Right forelimb (tissue), 1 donor: ENCODE measurements at places on chromosomes 6 and 20.

DNA sequence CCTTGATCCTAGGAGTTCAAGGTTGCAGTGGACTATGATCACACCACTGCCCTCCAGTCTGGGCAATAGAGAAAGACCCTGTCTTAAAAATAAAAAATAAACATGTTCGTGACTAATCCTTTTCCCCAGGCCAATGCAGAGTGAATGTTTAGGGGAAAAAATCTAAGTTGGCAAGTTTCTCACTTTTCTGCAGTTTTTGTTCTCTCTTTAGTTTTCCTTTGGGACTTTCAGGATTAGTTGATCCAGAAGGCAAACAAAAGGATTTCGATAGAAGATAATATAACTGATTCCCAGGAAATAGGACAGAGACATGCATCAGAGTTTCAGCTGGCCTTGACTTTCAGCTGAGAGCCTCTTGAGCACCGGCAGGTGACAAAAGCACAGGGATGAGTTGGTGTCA is 53.3 kb downstream of the SOD2 start:
- DNase-seq = no peak

- no peak for DNase-seq
Observed at GRCh38 chr6:80550748-80551147, 444.3 kb downstream of the BCKDHB start.

DNA sequence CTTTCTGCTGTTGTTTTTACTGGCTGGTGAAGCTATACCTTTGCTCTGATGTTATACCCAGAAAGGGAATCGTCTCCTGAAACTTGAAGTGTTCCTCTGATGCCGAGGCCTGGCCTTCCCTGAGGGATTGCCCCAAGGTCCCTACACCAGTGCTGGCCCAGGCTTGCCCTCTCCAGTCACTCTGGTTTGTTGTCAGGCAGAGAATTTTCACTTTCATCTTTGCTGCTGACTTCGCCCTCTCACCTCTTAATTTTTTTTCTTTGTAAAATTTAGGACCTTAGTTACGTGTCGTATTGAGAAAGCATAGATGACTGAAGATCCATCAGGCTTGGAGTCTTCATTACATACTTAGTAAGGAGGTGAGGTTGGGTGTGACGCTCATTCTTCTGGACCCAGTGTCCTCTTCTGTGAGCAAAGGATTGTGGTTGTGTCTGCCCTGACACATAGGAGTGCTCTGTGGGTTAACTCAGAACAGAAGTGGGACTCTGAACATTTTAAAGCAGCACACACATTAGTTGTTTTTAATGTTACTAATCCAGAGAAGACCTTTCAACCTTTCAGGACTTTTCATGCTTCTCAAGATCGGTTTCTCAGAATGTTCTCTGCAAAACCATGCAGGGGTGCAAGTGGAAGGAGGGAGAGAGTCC is 45.4 kb downstream of the TULP4 start:
- no peak for DNase-seq

DNA sequence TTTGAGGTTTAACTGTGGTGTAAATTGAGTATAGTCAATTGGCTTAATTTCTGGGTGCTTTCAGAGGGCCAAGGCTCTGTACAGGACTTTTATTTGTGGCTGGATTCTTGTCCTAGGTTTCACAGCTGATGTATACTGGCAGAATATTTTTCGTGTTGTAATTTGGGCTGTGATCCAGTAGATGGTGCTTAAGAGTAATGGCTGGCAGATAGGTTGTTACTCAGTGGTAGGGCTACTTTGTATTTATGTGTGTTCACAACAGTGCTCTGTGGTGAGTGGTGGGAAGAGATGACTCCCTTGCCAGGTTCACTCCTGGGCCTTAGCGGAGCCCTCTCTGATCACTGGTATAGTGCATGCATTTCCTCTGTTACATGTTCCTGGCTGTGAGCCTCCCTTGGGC is 34.5 kb upstream of the FERMT1 start:
- no peak for DNase-seq

DNA sequence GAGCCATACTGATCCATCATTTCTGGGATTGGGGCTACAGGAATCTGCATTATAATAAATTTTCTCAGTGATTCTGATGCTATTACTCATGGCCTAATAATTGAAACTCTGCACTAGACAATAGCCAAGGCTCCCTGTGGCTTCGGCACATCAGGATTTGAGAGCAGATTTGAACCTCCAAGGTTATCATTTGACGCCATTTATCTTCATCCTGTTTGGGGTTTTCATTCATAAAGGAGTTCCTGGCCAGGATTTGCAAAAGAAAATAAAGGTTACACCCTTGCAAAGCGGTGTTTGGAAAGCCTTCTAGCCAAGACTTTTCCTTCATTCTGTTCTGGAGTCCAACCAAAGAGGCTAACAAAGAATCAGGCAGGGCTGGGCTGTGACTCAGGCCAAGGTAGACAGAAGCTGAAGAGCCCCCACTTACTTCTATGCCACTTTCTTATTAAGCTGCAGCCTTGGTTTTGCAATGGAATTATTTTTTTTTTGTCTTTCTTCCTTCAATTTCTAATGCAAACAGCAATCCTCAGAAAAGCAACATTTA is 330.1 kb downstream of the DHX35 start:
- DNase-seq = no peak

DNA sequence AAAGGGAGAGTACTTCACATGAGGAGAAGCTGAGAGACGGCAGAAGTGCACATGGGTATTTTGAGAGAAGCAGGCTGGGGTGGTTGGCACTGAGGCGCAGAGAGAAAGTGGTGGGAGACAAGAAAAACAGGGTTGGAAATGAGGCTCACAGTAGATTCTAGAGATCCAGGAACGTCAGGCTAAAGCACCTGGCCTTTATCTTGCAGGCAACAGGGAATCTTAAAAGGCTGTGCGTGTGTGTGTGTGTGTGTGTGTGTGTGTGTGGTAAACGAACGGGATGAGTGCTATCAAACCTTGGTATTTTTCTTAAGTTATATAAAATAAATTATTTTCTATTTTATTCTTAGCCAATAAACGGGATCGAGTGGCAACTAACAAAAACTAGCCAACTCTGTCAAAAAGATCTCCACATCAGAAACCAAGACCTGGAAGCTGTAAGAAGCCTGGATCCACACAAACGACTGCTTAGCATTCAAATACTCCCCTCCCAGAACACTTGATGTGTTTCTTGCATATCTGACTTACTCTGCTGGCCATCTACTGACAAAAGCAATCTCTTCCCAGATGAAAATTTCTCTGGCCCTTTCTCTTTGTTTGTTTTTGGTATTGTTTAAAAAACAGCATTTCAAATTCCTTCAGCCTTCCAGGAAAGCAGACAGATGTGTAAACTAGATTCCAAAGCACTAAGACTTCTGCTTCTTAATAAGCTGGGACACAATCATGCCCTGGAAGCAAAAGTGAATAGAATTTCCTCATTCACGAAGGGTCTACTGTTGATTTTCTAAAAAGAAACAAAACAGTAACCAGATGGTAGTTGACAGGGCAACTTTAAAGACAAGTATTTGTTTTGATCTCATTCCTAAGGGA is 44.8 kb upstream of the FABP7 start:
- DNase-seq = no peak

GRCh38 chr6:136424901-136425300 is 125.3 kb downstream of the MAP7 start:
- DNase-seq = no peak

GRCh38 chr6:3306848-3307247 is 48.1 kb downstream of the PSMG4 start:
- DNase-seq = peak; percentile 43

DNA sequence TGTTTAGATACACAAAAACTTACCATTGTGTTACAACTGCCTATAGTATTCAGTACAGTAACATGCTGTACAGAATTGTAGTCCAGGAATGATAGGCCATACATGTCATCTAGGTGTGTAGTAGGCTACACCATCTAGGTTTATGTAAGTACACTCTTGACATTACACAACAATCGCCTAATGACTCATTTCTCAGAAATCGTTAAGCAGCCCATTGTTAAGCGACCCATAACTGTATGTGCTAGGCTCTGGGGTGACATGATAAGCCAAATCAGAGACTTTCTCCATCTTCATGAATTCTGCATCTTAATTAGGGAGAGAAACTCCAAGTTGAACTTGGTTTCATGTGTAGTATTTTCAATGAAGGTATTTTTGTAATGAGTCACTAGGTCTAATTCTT is 17.2 kb downstream of the STK35 start:
- no peak for DNase-seq

DNA sequence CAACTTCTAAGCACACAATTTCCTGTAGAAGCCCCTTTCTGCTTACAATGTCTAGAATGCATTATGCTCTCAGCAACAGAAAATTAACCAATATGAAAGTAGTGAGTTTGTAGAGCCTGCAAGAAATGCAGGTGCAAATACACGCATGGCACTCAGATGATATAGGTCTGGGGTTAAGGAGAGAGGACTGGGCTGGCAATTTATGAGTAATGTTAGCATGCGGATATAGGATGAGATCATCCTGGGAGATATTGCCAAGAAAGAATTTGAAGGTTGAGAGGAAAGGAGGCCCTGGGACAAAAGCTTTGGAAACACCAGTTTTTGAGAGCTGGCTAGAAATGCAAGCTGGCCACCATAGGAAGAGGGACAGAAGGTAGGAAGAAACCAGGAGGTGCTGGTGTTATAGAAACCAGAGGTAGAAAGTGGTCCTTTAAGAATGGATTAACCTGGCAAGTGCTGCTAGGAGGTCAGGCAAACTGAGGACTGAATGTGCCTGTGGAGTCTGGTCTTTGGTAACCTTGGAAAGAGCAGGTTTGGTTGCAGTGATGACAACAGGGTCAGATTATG is 183.2 kb upstream of the MYLIP start:
- DNase-seq = no peak

DNA sequence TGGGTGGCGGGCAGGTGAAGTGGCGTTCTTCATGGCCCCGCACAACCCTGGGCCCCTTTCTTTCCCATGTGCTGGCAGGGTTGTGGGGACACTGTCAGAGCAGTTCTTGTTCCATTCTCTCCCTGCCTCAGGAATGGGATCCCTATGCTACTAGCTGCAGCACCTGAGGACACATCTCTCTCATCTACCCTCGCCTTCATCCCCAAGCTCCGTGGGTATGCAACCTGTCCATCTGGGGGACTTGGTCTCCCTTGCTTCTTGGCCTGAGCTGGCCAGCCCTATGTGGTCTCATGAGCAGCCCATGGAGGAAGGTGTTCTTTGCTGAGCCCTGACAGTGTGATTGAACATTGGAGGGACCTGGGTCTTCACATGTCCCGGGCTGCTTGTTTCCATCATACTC is 24.2 kb downstream of the CST9L start:
- no peak for DNase-seq

DNA sequence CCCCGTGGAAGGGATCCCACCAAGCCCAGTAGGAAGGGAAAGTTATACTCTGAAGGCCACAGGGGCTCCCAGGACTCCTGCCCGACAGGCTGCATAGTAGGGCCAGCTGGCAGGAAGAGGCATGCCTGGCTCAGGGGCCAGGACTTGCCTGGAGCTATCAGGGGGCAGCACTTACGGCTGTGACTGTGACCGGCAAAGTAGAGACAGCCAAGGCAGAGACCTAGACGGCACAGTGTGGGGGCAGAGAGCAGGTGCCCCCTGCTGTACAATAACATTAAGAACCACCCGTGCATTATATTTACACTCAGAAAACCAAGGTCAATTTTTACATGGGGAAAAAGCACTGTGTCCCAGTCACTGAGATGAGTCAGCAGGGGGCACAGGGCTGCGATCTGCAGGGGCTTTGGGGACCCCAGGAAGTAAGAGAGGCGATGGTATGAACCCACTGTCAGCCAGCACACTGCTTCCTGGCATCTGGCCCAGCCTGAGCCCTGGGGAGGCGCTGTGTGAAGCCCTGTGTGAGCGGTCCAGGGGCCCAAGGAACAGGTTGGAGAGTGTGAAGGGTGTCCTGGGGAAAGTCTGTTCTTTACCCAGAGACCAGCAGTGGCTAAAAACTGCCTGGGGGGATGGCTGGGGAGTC is 9.9 kb downstream of the CCDC167 start:
- DNase-seq = no peak

DNA sequence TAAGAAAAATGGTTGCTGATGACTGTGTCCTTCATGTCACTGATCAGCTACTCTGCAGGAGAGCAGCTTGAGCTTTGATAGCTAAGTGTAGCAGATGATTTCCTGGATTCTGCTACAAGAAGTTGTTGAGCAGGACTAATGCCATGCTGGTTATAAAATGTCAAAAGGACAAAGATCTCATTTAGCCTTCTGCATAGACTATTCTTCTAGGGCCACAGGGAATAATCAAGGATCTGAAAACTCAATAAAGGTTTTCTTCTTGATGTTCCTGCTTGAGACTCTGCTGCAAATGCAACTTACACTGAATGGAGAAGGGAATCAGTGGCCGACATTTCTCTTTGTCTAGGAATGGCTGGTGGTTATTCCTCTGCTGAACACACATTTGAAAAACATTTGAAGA is 360.3 kb upstream of the PTCHD4 start:
- DNase-seq = no peak

GRCh38 chr6:12034349-12034748 is 22.2 kb downstream of the HIVEP1 start:
- no peak for DNase-seq

GRCh38 chr20:64077541-64077875 is 1.8 kb downstream of the RGS19 start:
- DNase-seq = no peak

DNA sequence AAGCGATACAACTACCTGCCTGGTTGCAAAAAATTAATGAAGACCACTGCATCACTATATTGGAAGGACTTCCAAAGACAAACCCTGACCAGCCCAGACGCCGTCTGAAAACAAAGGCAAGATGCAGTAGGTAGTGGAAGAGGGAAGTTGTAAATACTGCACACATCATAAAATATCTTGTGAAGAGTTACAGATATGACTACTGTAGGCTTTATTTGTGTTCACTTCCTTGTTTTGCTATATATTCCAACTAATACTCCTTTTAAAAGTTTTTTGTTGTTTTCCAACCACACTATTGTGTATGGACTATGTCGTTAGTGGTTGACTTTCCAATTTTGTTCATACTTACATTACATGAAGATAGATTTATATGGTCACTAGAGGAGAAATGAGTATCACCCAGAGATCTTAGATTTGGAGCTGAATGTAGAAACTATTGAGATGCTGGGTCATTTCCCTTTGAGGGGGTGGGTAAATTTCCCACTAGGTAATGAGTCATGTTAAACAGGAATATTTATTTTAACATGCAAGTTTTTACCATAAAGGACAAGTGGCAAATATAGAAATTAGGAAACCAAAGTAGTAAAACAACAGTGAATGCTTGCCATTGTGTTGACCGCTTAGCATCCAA is 16.6 kb upstream of the TXLNB start:
- DNase-seq = no peak

DNA sequence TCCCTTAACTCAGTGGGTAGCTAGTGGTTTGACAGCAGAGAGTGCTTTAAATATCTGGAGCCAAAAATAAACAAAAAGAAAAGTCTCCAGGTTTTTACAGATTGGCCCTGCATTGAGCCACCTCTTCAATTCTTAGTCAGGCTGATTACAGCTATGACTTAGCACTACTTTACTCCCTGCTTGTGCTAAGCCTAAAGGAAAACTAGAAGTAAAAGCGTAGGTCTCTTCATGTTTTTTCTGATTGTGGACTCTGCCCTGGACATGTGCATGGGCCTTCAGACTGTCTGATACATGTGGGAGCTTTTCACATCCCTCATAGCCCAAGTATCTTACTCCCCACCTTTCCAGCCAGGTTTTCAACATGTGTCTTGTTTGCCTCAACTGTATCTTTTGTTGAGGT is 33.3 kb downstream of the KPNA5 start:
- no peak for DNase-seq
